ENCODE measurements at places on chromosomes 2 and 18.

DNA sequence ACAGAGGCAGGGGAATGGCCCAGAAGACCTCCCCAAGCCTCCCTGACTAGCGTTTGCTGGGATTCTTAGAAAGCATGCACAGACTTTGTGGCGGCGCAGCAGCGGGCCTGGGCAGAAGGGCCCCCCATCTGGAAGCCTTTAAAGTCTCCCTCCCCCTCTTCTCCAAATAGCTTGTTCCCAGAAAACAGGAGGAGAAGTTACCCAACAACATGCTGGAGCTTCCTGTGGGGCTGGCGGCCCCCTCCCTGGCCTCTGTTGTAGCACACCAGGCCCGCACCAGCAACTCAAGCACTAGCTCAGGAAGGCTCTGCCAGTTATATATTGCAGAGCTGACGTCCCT, 334.8 kb downstream of the DYSF start:
- no peak for DNase-seq

DNA sequence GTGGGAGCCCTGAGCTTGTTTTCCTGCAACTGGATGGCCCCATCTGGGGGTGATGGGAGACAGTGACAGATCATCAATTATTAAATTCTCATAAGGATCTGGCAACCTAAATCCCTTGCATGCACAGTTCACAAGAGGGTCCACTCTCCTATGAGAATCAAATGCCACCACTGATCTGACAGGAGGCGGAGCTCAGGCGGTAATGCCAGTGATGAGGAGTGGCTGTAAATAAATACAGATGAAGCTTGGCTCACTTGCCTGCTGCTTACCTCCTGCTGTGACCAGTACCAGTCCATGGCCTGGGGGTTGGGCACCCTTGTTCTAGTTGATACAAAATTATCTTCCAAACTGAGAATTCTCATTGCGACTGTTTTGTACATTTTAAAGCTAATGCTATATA, 258.6 kb downstream of the CTNNA2 start:
- DNase-seq, result no peak

DNA sequence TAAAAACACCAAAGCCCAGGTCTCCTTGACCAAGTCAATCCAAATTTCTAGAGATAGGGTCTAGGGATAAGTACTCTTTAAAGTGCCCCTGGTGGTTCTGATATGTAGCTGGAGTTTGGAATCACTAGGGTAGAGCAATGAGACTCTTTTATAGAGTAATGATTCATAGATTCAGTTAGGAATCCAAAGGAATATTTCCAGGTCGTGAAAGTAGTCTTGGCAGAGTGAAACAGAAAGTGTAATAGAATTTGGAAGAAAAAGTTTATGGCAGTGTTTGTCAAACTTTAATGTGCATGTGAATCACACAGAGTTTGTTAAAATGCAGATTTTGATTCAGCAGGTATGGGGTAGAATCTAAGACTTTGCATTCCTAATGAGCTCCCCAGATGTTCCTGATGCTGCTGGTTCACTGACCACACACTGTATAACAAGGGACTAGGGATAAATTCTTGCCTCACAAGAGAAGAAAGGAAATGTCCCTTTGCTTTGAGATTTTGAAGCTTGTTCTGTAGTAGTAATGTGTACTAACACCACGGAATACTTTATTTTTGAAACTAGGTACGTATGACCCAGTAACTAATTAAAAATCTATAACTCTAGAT, 1.8 kb downstream of the UPP2 start:
- no peak for DNase-seq

DNA sequence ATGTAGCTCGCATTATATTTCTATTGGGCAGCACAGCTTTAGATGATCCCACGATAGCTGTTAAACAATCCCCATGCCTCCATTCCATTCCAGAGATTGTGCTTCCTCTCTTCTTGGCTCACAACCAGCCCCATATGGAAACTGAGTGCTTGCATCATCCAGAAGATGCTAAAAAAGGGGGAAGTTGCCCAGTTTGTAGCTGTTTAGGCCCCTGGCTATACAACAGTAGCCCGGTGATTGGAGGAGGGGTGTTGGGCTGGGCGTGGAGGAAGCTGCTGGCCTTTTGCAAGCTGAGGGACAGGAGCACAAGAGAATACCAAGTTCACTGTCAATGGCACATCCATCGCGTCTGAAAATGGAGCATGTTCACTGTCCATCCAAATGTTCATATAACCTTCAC, 360.2 kb downstream of the ALK start:
- DNase-seq, result no peak

GRCh38 chr2:72144632-72145288, 2.9 kb downstream of the CYP26B1 start:
- no peak for DNase-seq

GRCh38 chr2:46858702-46859090, 56.9 kb downstream of the MCFD2 start:
- peak; percentile 100 for DNase-seq

DNA sequence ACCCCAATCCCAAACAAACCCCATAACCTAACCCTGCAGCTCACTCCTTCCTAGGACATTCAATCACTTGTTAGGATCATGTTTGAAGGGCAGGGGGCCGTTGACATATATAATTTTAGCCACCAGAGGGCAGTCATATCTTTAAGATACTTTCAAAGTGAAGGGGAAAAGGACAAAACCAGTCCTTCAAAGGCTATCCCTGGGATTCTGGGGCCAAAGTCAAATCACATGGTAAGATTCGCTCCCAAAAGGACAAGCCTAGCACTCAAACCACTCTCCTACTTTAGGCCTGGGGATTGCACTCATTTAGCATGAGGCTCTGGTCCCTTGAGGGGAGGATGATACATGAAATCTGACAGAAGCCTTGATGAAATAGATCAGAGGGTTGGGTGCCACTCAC, 44.6 kb downstream of the HAUS1 start:
- no peak for DNase-seq

DNA sequence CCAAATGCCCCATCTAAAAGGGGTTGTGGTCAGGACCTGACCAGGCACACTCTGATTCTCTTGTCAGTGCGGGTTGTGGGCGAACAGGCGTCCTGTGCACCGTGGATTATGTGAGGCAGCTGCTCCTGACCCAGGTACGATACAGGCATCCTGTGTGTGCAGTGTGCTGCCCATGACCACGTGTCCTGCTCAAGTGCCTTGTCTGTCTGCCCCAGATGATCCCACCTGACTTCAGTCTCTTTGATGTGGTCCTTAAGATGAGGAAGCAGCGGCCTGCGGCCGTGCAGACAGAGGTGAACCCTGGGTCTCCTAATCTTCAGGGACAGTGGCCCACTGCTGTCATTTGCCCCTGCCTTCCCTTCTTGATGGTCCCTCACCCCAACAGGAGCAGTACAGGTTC, 14.6 kb downstream of the PTPN18 start:
- DNase-seq, result no peak

DNA sequence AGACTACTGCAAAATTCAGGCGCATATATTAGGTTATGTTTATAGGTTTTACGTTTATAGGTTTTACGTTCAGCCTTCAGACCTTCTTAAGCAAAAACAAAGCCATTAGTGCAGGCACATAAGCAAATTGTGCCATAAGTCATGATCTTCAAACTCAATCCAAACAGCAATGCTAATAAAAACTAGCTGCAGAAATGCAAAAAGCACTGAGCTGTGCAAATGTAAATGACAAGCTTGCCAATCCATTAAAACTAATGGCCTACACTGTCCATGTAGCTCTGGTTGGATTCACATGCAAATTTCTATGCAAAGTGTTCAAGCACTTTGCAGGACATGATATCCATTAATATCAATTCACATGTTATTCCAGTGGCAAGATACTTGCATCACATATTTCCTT, 50.9 kb downstream of the LRPPRC start:
- DNase-seq, result no peak

DNA sequence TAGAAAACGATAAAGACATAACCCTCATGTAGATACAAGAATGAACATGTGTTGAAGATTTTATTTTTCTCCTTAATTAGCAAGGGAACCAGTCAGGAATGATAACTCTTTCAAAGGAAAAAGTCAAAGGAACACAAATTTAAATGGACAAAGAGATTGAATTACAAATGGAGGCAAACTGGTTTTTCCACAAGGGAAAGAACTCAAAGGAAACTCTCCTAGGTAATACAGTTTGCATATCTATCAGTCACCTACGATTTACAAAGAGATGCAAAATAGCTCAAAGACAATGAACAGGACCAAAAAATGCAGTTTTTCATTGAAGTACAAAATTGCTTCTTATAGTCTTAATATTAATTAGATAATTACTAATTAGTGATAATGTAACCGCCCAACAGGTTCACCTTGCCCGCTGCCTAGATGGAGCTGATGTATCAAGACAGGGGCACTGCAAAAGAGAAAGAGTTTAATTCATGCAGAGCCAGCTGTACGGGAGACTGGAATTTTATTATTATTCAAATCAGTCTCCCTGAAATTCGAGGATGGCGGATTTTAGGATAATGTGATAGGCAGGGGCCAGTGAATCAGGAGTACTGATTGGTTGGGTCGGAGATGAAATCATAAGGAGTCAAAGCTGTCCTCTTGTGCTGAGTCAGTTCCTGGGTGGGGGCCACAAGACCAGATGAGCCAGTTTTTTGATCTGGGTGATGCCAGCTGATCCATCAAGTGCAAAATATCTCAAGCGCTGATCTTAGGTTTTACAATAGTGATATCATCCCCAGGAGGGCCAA, 151.0 kb downstream of the TMEM17 start:
- no peak for DNase-seq

GRCh38 chr2:207876842-207877535, 107.3 kb upstream of the FZD5 start:
- DNase-seq, result no peak

DNA sequence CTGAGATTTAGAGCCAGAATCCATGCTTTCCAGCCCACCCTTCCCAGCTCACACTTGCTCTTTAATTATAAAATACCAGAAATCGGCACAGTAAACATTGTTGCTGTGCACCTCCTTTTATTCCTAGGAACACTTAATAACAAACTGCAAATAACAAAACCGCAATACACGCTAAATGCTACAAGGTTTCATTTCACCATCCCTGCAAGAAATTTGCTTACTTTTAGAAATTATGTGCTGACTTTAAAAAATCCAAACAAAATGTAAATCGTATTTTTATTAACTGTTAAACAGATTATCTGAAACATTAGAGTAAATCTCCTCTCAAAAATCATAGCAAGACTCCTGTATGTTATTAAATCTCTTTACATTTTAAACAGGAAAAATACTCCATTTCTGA, 79.3 kb downstream of the TCF4 start:
- DNase-seq, result no peak

Data from GM04503 (cell line).